ENCODE measurements at places on chromosomes 16 and 17. TPM values are rescaled to one million over a fixed set of nuclear protein-coding genes. Genes with fewer than 3 reads are reported as not detected.

- no peak for DNase-seq
Observed at GRCh38 chr16:69381231-69381630, 4.6 kb downstream of the TERF2 start.

DNA sequence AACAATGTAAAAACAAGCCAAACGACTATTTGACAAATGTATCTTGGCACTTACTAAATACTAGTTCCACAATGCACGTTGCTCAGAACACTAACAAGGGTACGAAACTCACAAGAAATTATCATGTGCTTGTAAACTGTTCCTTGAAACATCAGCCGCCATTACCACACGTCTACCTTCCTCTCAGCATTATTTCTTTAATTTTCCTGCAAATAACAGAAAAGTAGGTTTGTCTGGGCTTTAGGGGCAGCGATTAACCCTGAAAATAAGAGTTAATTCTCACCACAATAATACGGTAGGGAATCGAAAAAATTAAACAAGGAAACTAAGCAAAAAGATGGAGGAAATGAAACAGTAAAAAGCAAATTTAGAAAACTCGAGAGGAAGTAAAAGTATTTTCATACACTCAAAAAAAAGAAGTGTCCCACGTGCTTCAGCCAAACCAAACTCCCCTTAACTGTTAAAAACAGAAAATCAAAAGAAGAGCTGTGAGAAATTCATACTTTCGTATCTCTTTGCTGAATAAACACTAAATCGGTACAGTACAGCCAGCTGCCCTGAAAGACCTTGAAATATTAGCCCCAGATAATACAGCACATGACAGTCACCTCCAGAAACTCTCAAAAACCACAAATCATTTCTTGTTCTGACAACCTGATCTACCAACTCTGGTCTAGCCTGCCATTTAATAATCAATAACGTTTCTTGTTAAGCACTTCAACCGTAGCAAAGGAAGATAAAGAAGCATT lies 1.2 kb downstream of the ARHGAP17 start:
- DNase-seq: no peak

Gene STARD3
- 36.2 TPM for polyA plus RNA-seq

Gene SMARCE1
- 113 TPM for polyA plus RNA-seq

Measured in hindlimb muscle (tissue), 1 donor.